ENCODE measurements at places on chromosomes 5 and 9.

GRCh38 chr9:131484560-131485185, 18.0 kb upstream of the POMT1 start:
- no peak for DNase-seq

GRCh38 chr9:104808035-104808614, 44.2 kb downstream of the NIPSNAP3B start:
- no peak for DNase-seq

DNA sequence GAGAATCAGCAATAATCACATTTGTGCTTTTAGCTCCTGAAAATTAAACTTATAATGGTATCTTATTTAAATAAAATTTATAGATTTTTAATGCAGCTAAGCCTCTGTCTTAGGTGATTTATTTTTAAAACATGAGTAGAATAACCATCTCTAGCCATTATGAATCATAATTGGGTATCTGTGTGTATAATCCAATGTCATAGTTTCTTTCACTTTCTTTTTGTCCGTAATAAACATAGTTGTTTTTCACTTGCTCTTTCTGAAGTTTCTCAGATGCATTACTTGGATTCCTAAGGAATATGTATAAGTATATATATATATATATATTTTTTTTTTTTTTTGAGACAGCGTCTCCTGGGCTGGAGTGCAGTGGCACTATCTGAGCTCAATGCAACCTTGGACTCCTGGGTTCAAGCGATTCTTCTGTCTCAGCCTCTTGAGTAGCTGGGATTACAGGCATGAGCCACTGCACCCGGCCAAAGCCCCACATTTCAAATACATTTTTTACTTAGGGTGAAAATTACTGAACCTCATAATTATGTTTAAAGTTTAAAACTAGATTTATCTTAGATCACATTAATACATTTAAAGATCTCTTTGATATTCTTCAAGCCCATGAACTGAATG, 377.1 kb downstream of the PRDM9 start:
- no peak for DNase-seq

DNA sequence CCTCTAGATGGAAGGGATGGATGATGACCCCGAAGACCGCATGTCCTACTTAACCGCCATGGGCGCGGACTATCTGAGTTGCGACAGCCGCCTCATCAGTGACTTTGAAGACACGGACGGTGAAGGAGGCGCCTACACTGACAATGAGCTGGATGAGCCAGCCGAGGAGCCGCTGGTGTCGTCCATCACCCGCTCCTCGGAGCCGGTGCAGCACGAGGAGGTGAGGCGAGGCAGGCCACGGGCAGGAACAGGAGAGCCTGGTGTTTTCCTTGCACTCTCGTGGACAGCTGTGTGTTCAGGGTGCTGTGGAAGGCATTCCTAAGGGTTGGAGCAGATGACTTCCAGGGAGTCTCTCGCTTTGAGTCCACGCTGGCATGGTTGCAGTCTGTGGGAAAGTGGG, 73.9 kb downstream of the TJP2 start:
- no peak for DNase-seq

DNA sequence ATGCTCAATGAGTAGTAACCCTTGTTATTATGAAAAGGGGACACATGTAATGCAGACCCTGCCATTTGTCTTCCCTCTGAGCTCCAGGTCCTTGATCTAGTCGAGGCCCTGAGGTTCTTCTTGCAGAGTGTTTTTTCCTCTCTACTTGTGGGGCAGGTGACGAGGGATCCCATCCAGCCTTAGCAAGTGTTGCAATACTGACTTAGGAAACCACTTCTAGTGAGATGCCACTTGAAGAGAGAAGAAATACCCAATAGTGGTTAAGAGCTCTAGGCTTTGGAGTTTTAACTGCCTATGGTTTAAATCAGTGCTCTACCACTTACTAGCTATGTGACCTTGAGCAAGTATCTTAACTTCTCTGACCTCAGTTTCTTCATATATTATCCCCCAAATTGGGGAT, 10.2 kb downstream of the PPARGC1B start:
- no peak for DNase-seq

DNA sequence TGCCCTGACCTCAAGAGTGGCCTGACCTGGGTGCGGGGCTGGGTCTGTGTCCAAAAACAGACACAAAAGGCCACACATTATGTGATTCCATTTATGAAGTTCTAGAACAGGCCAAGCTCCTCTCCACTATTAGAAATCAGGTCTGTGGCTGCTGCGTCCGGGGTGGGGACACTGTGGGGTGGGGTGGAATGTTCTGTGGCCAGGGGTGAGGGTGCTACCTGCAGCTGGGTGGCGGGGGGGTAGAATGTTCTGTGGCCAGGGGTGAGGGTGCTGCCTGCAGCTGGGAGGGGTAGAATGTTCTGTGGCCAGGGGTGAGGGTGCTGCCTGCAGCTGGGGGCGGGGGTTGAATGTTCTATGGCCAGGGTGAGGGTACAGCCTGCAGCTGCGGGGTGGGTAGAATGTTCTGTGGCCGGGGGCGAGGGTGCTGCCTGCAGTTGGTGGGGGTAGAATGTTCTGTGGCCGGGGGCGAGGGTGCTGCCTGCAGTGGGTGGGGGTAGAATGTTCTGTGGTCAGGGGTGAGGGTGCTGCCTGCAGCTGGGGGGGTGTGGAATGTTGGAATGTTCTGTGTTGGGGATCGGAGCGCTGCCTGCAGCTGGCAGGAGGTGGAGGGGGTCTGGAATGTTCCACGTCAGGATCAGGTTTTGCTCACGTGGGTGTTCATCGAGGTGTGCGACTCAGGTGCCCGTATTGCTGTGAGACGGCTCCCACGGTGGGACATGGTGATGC, 8.3 kb downstream of the LCN12 start:
- no peak for DNase-seq

- no peak for DNase-seq
Measured at GRCh38 chr5:109718216-109718615, 28.5 kb downstream of the MAN2A1 start.

DNA sequence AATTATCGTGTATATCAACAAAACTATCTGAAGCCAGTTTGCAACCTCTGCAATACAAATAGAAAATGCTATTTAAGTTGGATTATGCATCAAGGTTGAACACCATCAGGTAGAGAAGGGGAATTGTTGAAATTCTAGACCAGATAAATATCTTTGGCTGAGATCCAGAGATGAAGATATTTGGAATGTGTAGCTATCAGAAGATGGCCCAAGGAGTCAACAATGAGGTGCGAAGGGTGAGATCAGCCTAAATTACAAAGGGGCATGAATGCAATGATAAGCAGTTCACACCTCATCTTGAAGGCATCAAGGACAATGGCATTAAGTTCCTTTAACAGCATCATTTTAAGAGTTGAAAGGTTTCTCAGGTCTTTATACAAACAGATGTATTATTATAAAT, 572.1 kb upstream of the DMAC1 start:
- DNase-seq = no peak

- no peak for DNase-seq
Measured at GRCh38 chr5:127863161-127863560, 160.0 kb downstream of the CCDC192 start.

GRCh38 chr9:76704593-76705204, 59.5 kb upstream of the PCA3 start:
- DNase-seq = no peak

DNA sequence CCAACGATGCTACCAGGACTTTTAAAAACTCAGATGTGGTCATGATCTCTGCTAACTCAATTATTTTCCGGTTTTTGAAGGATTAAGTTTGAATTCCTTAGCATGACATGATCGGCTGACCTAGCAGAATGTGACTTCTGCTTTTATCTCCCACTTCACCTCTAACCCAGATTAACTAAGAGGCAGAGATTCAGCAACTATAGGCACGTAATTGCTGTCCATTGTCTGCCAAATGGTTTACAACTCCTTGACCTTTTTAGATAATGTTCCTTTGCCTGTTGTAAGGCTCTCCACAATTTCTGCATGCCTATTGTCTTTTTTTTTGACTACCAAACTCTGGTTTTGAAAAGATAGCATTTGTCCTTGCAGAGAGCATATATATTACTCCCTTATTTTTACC, 268.2 kb downstream of the BRINP1 start:
- no peak for DNase-seq

DNA sequence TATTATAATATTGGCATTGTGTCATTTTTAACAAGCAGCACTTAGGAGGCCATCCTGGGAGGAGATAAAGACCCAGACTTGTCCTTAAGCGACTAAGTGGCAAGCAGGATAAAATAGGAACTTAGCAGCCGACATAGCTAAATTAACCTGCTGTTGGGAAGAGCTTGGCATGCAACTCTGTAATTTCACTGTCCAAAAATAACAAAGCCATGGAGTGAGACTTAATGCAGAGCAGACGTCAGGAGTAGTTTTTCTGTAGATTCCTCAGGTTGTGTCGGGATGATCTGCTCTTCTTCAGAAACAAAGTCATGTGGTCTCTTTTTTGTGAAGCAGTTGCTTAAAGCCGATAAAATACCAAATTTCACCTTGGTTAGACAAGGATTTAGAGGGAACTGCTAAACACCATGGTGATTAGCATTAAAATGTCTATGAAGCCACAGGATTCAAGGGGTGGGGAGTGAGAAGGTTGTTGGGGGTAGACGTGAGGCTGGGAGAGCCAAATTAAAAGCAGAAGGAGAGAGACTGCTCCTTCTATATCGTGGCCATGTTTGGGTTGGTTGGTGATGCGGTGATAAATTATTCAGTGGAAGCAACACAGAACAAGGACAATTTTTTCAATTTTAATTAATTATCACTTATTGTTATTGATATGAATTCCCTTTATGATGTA, 303.0 kb downstream of the CSNK1G3 start:
- DNase-seq = no peak

- DNase-seq = no peak
Measured at GRCh38 chr5:38329132-38329715, 70.9 kb downstream of the EGFLAM start.

DNA sequence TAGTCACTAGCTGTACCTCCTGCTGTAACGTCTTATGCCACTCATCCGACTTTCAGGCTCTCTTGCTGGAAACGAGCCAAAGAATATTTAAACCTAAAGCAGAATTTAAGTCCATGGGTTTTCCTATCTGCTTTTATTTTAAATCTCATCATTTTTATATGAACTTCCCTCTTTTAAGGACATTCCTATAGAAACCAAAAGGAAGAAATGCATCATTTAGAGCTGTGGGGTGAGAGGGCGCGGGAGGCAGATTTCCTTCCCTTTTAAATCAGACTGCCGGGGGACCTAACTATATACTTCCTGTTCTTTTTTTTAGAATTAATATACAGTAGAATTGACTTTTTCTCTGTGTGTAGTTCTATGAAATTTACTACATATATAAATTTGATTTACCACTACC, 468.8 kb downstream of the BNC2 start:
- DNase-seq = no peak

- DNase-seq = no peak
Measured at GRCh38 chr5:121692158-121692557, 159.5 kb upstream of the FTMT start.

GRCh38 chr5:5037674-5038073, 102.5 kb upstream of the ADAMTS16 start:
- DNase-seq = no peak

GRCh38 chr5:173412566-173412965, 84.4 kb upstream of the STC2 start:
- DNase-seq = no peak

- no peak for DNase-seq
Measured at GRCh38 chr9:8632493-8632892, 832.9 kb upstream of the DMAC1 start.

- no peak for DNase-seq
Measured at GRCh38 chr5:129904102-129904666, at the start of gene CHSY3. TSS of gene CHSY3 (plus strand) at chr5:129904465.

GRCh38 chr5:148512498-148512897, 128.7 kb downstream of the FBXO38 start:
- no peak for DNase-seq

DNA sequence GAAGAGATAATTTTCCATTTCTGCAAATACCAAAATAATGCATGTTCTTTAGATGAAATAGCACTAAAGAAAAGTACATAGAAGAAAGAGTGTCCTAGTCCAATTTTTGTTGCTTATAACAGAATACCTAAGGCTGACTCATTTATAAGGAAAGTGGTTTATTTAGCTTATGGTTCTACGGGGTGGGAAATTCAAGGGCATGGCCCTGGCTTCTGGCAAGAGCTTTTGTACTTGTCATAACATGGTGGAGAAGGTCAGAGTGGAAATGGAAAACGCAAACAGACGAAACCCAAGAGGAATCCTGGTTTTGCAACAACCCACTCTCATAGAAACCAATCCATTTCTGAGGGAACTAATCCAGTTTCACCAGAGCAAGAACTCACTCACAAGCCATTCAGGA, 283.7 kb downstream of the CSNK1G3 start:
- DNase-seq = no peak

- DNase-seq = no peak
Measured at GRCh38 chr9:75664597-75664996, 225.9 kb upstream of the PCSK5 start.

DNA sequence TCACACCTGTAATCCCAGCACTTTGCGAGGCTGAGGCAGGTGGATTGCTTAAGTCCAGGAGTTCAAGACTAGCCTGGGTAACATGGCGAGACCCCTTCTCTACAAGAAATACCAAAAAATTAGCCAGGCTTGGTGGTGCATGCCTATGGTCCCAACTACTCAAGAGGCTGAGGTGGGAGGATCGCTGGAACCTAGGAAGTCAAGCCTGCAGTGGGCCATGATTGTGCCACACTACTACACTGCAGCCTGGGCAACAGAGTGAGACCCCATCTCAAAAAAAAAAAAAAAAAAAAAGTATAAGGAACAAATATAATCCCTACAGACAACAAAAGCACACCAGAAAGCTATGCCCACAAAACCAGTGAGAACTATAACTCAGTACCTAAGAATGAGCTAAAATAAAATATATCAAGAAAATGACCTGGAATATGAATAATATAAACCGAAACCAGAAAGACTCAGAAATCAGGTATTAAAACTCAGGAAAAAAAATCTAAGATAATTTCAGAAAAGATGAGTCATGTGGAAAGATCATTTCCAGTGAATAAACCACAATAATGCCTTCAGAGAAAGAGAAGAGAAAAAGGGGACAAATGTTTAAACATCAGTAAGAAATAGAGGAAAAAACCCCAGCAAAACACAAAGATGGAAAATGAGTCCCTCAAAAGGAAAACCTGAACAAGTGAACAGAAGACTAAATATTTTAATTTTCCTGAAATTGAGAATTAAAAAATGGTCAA, 57.4 kb downstream of the GOLPH3 start:
- DNase-seq = no peak

GRCh38 chr5:134944630-134945029, 23.1 kb upstream of the CATSPER3 start:
- no peak for DNase-seq

GRCh38 chr5:125394661-125395280, 648.3 kb upstream of the ZNF608 start:
- no peak for DNase-seq

DNA sequence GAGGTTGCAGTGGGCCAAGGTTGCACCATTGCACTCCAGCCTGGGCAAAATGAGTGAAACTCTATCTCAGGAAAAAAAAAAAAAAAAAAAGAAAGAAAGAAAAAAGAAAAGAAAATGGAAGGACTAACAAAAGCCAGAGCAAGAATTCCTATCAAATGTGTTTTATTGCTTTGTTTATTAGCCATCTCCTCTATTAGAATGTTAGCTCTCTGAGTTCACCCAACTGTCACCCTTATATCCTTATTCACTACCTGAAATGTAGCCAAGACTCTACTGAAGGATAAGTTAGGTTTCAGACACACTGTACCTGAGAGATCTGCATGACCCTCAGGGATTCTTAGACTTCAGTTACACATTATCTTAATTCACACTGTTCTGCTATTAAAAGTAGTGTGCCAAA, 177.9 kb downstream of the MAPKAP1 start:
- no peak for DNase-seq
